Activated T-cell treated with anti-CD3 and anti-CD28 coated beads, Interleukin-2, amount 50 U/mL, for 72 hours (primary cell): ENCODE measurements at places on chromosomes 7 and 10. TPM values are rescaled to one million over a fixed set of nuclear protein-coding genes. Genes with fewer than 3 reads are reported as not detected.

DNA sequence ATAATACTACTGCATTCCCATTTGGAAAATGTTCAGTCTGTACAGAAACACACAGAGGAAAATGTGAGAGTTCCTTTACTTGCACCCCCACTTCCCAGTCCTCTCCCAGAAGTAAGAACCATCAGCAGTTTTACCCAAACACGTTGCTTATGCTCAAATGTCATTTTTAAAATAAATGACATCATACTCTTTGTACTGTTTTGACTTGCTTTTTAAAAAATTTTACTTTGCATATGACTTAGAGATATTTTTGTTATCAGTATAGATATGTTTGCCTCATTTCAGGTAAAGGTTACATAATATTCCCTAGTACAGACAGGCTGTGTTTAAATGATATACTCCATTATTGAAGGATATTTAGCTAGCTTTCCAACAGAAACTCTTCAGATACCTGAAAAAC lies 13.5 kb upstream of the PTPRN2 start:
- peaks cover 19% of the 10 kb centered on the region for H3K4me1 ChIP-seq
- DNase-seq: no peak
- peak overlapping the region; percentile 12 for H3K27ac ChIP-seq
- H3K4me3 ChIP-seq: no peak overlapping the region
- H3K27me3 ChIP-seq: no peaks in the 10 kb centered on the region

DNA sequence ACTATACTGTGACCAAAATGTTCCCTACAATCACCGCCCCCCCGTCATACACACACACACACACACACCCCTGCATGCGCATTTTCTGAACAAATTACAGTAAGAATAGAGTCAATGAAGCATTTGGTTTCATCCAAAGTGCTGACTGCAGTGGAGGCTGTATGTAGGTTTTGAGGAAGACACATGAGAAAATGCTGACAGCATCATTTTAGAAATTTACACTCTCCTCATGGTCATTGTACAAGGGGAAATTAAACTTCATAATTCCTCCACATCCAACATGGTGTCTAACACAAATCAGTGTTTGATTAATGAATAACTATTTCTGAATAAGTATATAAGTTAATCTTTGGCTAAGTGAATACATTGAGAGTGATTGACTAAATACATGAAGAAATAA lies 1126.8 kb upstream of the PHF14 start:
- no peaks in the 10 kb centered on the region for H3K36me3 ChIP-seq
- H3K27me3 ChIP-seq: no peaks in the 10 kb centered on the region
- H3K4me3 ChIP-seq: no peak overlapping the region
- H3K4me1 ChIP-seq: no peaks in the 10 kb centered on the region
- H3K27ac ChIP-seq: no peak overlapping the region
- no peak for DNase-seq

GRCh38 chr10:88415533-88416130 lies 167.5 kb downstream of the RNLS start:
- H3K4me3 ChIP-seq: no peak overlapping the region
- no peak overlapping the region for H3K27ac ChIP-seq
- DNase-seq: no peak
- H3K4me1 ChIP-seq: no peaks in the 10 kb centered on the region
- no peaks in the 10 kb centered on the region for H3K36me3 ChIP-seq

DNA sequence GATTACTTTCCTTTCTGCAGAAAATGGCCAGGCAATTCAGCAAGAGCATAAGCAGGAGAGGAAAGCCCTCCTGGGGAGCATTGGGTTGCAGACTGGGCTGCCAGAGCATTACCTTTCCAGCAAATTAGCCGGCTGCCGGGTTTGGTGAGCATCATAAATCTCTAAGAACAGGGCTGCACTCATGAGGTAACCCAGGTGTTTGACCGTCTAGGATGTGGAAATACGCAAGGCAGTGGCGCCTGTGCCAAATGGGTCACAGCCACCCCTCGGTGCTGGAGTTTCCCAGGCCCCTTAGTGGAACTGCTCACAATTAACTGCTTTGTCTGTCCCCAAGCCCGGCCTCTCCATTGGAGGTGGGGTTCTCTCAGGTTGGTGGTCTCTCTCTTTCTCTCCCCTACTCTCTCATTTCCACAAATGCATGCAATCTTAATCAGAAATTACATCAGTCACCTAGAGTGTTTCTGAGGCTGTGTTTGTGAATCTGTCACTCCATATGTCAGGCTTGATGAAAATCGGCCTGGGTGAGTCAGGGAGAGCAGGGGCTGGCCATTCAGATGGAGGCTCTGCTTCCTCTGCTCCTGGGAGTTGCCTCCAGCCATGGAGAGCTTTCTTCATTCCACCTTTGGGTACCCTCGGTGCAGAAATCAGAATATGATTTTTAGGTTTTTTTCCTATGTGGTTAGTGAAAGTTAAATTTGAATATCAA lies 26.7 kb downstream of the PTN start:
- H3K27me3 ChIP-seq: no peaks in the 10 kb centered on the region
- no peak overlapping the region for H3K27ac ChIP-seq
- DNase-seq: no peak
- H3K4me1 ChIP-seq: no peaks in the 10 kb centered on the region
- no peak overlapping the region for H3K4me3 ChIP-seq

GRCh38 chr10:93899109-93899508 lies 5.3 kb downstream of the SLC35G1 start:
- H3K4me1 ChIP-seq: peaks cover 34% of the 10 kb centered on the region
- no peaks in the 10 kb centered on the region for H3K27me3 ChIP-seq
- H3K27ac ChIP-seq: no peak overlapping the region
- peaks cover 3% of the 10 kb centered on the region for H3K36me3 ChIP-seq
- H3K4me3 ChIP-seq: no peak overlapping the region
- DNase-seq: no peak

- no peaks in the 10 kb centered on the region for H3K27me3 ChIP-seq
- DNase-seq: no peak
- no peak overlapping the region for H3K4me3 ChIP-seq
- H3K4me1 ChIP-seq: no peaks in the 10 kb centered on the region
- H3K27ac ChIP-seq: no peak overlapping the region
- no peaks in the 10 kb centered on the region for H3K36me3 ChIP-seq
These were observed 268.0 kb downstream of the DYNC1I1 start for GRCh38 chr7:96040250-96040772.

DNA sequence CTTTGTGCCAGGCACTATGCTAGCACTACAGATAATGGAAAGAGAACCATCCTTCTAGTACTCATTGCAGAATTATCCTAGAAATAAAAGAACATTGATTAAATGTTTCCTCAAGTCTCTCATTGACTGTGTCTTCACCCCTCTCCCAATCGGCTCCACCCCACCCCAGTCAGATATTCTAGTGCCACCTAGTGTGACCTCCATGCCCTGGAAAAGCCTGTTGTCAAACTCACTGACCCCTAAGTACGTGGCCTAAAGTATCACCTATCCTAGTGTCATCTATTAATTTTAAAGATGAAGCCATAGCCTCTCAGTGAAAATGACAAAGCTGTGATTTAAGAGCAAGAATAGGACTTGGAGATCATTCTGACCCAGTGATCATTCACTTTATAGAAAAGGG lies 26.3 kb downstream of the LGI1 start:
- peaks cover 5% of the 10 kb centered on the region for H3K27me3 ChIP-seq
- DNase-seq: no peak
- H3K27ac ChIP-seq: no peak overlapping the region
- no peaks in the 10 kb centered on the region for H3K36me3 ChIP-seq
- no peak overlapping the region for H3K4me3 ChIP-seq

GRCh38 chr10:19970256-19970655 lies 154.0 kb downstream of the PLXDC2 start:
- H3K4me1 ChIP-seq: no peaks in the 10 kb centered on the region
- H3K27ac ChIP-seq: no peak overlapping the region
- no peak overlapping the region for H3K4me3 ChIP-seq
- peaks cover 2% of the 10 kb centered on the region for H3K36me3 ChIP-seq
- no peak for DNase-seq

DNA sequence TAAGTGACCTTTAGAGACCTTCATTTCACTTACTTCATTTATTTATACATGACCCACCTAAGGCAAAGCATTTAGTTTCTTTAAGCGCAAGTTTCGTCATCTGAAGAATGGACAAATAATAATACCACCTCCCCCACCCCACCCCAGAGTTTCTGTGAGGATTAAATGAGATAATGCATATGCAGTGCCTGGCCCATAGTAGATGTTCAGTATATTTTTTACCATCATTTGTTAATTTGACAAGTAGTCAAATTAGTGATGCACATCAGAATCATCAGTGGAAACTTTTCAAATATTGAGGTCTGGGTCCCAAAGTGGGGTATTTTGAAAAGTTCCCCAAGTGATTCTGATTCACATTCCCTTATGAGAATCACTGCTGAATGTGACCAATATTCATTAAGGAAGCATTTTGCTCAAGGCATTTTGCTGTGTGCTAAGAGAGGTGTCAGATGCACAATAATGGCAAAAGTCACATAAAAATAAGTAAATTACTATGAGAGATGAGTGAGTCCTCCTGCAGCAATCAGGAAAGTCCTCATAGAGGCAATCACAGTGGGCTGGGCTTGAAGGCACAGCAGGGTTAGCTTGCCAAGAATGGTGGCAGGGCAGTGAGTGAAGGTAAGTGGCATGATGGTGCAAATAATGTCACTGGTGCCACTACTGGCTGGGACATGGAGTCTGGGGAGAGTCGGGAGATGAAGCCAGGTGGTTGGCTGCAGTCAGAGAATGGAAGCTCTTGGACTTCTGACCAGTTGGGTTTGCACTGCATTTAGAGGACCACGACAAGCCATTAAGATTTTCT lies 244.1 kb downstream of the PTEN start:
- peaks cover 26% of the 10 kb centered on the region for H3K4me1 ChIP-seq
- peaks cover 44% of the 10 kb centered on the region for H3K27me3 ChIP-seq
- no peak overlapping the region for H3K4me3 ChIP-seq

DNA sequence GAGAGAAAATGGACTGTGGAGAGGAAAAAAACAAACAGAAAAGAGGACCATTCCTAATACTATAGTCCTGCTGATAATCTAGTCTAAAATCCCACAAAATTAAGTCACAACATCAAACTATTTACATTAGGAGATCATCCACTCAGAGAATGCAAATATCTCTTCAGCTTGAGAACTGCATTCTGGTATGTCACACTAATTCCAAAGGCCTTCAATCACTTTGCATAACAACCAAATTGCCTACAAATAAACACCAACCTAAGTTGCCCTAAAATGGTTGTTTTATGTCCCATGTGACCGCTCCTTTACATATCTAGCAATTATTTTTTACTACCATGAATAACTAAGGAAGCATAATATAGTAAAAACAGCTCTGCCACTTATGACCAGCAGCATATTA lies 264.3 kb downstream of the CACNA2D1 start:
- H3K4me1 ChIP-seq: no peaks in the 10 kb centered on the region
- no peak for DNase-seq
- no peak overlapping the region for H3K4me3 ChIP-seq

DNA sequence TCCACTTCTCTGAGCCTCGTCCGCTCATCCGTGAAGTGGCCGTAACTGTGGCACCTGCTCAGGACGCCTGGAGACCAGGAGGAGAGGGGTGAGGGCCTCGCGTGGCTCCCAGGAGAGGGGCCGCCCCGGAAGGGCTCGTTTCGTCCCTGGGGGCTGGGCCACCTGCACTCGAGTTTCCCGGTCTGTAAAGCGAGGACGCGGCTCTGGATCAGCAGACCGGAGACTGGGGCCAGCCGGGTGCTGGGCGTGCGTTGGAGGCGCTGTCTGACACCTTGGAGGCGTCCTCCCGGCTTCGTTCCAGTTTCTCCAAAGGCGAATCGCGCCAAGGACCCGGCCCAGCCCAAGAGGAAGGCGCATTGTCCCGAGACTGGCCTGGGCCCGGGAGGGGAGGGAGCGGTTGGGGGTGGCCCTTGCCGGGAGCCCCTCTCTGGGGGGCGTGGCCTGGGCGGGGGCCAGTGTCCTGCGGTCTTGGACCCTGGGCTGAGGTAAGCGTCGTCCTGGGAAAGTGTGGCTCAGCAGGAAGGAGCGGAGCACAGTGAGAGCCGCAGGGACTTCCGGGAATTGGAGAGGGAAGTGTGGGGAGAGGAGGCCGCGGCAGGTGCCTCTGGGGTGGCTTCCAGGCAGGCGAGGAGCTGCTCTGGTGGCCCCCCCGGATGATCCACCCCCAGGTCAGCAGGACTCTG lies 89.6 kb downstream of the FOXL3 start:
- H3K4me1 ChIP-seq: peaks cover 19% of the 10 kb centered on the region
- no peak overlapping the region for H3K4me3 ChIP-seq
- H3K36me3 ChIP-seq: peaks cover 4% of the 10 kb centered on the region

DNA sequence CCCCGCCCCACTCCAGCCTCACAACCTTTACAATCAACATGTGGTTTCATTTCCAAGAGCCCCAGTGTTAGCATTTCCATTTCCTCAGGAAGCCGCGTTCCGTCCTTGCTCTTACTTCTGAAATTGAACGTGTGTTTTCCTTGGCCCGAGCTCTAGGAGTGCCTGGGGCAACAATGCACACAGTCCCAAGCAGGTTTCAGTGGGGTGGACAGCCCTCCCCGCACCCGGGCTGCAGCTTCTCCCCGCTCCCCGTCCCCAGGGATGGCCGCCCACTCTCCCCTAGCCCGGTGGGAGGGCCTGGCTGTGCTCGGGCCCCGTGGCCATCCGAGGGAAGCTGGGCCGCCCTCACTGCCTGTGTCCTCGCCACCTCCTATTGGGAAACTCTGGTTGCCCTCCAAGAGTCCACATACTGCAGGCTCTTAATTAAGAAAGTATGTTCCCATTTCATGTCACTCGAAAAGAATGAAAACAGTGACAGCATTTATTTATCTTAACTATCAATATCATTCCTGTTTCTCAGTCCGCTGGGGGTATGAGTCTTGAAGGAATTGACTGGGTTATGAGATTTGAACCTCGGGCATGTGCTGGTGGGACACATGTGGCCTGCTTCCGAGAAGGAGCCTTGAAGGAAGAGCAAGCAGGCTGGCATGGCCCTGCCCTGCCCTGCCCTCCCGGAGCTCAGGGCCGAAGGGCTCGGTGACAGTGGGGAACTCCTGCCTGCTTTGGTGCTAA lies 163.8 kb downstream of the GRK5 start:
- no peaks in the 10 kb centered on the region for H3K27me3 ChIP-seq
- H3K27ac ChIP-seq: no peak overlapping the region
- DNase-seq: no peak
- no peaks in the 10 kb centered on the region for H3K36me3 ChIP-seq

- no peaks in the 10 kb centered on the region for H3K27me3 ChIP-seq
- no peak overlapping the region for H3K4me3 ChIP-seq
- H3K36me3 ChIP-seq: no peaks in the 10 kb centered on the region
- H3K4me1 ChIP-seq: no peaks in the 10 kb centered on the region
These were observed 273.1 kb downstream of the AUTS2 start for GRCh38 chr7:69871213-69871885.

Gene PCLO
- total RNA-seq: 0.02 TPM

Gene CHRM2
- not detected for total RNA-seq

Gene CFTR
- not detected for total RNA-seq

Gene DNAJB12
- total RNA-seq: 25.2 TPM

Gene MAGI2
- 0.44 TPM for total RNA-seq
